ENCODE measurements at places on chromosomes 6 and 20.
A peak's percentile ranks its signal among the peaks of the same experiment; 100 is the strongest.

DNA sequence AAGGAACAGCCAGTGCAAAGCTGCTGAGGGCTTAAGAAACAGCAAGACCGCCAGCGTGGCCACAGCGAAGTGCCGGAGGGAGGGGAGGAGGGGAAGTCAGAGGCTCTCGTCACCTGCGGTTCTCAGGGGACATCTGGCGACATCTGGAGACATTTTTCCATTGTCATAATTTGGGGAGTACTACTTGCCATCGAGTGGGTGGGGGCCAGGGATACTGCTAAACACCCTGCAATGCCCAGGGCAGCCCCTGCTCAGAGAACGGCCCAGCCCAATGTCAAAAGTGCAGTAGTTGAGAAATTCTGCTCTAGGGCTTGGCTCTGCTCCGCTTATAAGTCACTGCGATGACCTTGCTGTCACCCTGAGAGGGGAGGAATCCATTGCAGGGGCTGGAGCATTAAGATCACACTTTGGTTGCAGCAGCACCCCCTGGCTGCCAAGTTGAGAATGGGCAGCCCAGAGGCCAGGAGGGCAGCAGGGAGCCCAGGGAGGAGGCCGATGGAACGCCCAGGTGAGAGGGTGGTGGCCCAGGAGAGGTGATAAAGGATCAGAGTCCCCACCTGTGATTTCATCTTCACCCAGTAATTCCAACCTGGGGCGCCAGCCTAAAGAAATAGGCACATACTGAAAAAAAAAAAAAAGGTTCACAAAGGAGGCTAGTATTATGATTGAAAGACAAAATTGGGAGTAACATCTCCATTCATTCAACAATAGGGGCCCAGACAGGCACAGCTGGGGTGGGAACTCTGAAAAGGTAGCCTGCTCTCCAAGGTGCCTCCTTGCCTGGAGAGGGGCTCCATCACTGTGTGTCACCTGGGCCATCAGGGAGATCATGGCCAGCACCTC is 218.2 kb downstream of the BMP7 start:
- no peak for DNase-seq

DNA sequence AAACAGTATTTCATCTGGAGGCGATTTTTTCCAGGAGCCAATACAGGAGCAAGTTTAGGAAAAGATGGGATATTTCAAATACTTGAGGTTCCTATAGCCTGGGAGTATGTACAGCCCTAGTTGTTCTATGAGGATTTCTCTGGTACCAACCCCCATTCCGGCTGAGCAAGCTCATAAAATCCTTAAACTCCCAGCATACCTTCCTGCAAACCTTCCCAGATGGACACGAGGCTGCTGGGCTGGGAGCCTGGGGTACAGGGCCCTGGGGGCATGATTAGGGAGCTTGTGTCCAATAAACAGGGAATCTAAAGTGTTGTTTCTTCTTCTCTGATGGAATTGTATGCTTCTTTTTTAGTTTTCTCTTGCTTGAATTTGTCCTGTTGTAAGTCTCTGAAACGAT is 1.5 kb downstream of the PRRC2A start:
- DNase-seq, result no peak

GRCh38 chr6:167350275-167350696 is 25.4 kb downstream of the TTLL2 start:
- no peak for DNase-seq

- no peak for DNase-seq
These were observed 267.9 kb downstream of the PLCB1 start for GRCh38 chr20:8399947-8400346.

DNA sequence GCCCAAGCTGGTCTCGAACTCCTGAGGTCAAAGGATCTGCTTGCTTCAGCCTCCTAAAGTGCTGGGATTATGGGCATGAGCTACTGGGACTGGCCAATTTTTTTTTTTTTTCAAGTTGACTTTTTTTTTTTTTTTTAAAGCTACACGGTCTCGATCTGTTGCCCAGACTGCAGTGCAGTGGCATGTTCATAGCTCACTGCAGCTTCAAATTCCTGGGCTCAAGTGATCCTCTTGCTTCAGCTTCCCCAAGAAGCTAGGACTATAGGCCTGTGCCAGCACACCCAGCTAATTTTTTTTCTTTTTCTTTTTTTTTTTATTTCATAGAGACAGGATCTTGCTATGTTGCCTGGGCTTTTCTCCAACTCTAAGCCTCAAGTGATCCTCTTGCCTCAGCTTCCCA is 59.5 kb downstream of the NCOA3 start:
- DNase-seq, result peak; percentile 53

GRCh38 chr6:154429711-154430110 is 73.1 kb upstream of the IPCEF1 start:
- no peak for DNase-seq

DNA sequence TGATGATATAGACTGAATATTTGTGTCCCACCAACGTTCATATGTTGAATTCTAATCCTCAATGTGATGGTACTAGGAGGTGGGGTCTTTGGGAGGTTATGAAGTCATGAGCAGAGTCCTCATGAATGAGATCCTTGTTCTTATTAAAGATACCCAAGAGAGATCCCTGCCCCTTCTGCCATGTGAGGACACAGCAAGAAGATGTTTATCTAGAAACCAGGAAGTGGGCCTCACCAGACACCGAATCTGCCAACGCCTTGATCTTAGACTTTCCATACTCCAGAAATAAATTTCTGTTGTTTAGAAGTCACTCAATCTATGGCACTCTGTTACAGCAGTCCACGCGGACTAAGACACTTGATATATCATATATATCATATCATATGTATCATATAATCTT is 67.7 kb upstream of the GCM1 start:
- DNase-seq, result no peak

All from GM04504 (cell line).